Endodermal cell (in vitro differentiated cells): ENCODE measurements at places on chromosomes 5 and 9.
A peak's percentile ranks its signal among the peaks of the same experiment; 100 is the strongest.

GRCh38 chr5:10761185-10761932 is at the start of gene DAP:
DAP (minus strand) TSS chr5:10761234; CDS start chr5:10761068, 166 bp downstream.
- peak; percentile 97 for DNase-seq

DNA sequence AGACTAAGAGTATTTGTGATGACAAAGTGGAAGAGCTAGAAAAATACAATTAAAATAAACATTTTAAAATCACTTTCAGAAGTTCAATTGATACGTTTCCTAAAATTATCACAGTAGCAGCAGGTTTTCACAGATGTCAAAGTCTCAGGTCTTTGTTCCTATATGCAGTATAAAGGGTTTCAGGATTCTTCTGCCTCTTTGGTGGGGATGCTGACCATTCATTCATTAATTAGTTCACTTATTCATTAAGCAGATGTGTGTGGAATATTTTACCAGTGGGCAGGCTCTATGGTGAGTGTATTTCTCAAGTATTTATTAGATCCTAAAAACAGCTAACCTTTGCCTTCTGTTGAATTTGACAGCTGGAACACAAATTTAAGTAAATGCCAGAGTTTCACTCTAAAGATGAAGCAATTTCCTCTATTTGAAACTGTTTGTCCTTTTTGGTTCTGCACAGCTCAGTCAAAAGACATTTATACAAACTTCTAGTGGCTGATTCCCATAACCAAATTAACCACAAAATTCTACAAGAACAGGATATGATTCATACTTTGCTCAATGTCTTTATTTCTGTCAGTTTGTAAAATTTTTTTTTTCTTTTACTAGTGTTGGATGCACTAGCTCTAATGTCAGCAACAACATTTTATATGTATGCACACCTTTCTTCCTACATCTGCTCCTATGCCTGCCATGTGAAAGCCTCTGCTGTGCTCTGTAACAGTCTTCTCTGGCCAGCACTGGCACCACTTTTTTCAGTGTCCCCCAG is 75.9 kb upstream of the PRR16 start:
- DNase-seq = no peak

DNA sequence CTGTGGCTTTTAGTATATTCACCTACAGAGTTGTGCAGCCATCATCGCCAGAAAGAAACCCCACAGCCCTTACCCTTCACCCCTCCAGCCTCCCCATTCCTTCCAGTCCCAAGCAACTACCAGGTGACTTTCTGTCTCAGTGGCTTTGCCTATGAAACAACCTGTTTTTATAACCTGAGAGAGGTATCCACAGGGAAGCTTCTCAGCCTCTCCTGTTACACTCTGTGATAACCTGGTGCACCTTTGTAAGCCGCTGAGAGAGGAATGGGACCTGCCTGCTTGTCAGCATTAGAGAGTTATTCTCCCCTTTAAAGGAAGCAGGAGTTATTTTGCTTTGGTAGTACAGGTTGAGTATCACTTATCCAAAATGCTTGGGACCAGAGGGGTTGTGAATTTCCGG is 93.6 kb downstream of the TRIO start:
- peak; percentile 70 for DNase-seq

DNA sequence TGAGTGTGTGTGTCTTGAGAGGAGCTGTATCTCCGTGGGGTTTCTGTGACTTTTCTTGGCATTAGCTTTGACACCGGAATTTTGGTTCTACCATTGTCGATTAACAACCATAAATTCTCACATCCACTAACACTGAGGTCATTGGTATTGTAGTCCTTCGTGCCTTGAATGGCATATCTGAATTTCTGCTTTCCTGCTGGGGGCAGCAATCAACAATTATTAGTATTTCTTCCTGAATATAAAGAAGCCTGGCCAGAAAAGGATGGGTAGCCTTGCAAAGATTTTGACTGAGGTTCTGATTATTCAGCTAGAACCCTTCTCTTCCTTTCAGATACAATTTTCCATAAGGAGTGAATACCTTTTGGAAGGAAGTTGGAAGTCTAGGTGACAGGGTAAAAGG is 33.5 kb upstream of the SHOC1 start:
- no peak for DNase-seq

GRCh38 chr5:92378966-92379611 is 996.0 kb upstream of the ARRDC3 start:
- peak; percentile 90 for DNase-seq

DNA sequence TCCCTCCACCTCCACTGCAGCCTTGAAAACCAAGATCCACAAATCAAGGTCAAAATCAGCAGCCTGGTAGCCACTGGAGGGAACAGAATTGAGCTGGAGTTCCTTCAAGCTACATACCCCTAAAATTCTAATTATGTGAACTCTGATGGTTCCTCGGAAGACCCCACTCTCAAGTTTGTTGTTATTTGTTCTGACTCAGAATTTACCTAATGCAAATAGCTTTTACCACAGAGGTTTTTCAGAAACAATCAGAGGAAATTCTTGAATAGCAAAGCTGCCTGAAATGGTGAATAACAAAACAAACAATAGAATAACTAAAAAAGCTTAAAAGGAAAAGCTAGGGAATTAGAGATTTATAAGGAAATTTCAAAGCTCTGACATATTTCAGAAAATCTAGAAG is 220.0 kb downstream of the CDH18 start:
- DNase-seq = no peak

DNA sequence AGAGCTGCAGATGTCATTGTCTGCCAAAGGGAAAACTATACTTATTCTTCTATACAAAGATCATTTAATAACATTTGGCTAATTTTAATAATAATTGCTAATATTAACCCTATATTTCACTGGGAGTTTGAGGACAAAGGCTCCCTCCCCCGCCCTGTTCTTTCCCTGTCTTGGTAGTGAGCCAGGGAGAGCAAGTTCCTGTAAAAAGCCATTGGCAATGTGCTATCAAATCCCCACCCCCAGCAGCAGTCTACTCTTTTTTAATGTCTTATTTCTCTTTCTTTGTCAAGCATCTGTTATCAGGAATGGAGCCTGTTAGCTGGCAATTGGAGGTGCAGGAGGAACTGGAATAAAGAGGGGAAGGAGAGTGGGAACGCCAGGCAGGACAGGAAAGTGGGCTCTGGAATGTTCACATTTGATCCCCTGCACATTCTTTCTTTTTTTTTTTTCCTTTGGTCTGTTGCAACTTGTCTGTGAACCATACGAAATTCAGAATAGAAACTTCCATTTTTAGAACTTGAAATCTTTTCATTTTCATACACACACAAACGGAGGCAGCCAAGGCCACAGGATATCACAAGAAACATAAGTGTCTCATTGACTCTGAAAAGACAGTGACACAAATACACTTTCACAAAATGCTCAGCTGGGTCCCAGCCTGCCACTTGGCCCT is 664.8 kb upstream of the ZNF608 start:
- peak; percentile 64 for DNase-seq

GRCh38 chr5:139377226-139377625 is 5.9 kb downstream of the SLC23A1 start:
- DNase-seq = peak; percentile 44

DNA sequence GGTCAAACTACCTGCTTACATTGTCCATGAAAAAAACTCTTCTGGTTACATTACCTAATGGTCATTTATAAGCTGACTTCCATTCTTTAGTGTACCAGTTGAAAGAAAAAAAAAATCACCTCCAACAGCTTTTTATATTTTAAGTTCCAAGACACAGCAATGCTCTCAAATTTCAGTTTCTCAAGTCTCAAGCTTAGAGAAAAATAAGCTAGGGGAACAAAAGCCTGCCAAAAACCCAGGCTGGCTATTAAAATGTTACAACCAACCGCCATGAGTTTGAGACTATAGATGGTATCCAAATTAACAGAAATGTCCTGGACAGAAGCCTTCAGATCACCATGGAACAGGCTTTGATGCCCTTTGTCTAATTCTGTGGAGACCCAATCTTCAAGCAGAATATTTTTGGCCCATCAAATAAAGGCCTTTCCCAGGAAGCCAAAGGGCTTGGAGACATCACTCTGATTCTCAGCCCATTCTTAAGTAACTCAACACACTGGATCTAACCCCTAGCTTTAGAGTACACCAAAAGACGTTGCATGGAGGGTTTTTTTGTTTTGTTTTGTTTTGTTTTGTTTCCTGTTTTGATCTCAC is 343.7 kb downstream of the GLIS3 start:
- no peak for DNase-seq

DNA sequence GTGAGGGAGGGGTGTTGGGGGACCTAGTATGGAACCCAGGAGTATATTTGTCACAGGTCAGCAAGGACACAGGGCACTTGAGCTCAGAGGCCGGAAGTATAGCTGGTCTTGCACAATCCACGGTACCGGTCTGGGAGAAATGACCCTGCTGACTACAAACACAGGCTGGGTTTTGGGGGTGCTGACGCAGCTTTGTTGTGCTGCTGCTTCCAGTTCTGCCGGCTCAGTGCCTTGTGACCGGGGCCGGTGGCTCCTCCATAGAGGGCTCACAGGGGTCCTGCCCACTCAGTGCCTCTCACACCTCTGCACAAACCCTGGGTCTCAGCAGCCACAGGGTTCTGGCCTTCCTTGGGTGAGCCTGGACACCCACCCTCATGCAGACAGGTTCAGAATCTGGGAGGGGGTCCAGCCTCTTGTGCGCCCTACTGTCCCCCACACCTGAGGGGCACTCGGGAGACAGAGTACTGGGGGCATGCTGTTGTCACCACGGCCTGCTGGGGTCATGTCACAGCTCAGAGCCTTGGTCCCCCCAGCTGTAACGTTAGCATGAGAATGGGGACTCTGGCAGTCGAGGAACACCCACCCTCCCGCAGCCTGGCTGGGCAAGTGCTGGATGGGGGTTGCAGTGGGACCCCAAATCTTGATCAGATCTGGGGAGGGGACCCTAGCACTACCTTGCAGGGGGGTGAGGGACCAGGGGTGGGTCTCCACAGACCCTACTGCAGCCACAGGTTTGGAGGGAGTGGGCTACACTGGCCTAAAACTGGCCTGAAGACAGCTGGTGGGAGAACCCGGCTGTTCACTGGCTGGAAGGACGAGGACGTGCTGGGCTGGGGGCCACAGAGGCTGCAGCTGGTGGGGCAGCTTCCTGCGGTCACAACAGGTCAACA is 17.7 kb downstream of the NINJ1 start:
- DNase-seq = peak; percentile 62

DNA sequence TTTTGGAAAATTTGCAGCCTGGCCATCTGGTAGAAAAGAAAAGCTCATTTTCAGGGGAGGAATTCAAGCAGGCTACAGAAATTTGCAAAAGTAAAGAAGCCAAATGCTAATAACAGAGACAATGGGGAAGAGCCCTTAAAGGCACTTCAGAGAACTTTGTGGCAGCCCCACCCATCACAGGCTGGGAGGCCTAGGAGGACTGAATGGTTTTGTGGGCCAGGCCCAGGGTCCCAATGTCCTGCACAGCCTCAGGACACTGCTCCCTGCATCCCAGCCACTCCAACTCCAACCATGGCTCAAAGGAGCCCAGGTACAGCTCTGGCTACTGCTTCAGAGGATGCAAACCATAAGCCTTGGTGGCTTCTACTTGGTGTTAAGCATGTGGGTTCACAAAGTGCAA is 44.3 kb downstream of the PTPDC1 start:
- no peak for DNase-seq
